Activated naive CD8-positive, alpha-beta T cell treated with anti-CD3 and anti-CD28 coated beads, Interleukin-2, amount 50 U/mL, for 24 hours (primary cell): ENCODE measurements at places on chromosomes 2 and 18.

DNA sequence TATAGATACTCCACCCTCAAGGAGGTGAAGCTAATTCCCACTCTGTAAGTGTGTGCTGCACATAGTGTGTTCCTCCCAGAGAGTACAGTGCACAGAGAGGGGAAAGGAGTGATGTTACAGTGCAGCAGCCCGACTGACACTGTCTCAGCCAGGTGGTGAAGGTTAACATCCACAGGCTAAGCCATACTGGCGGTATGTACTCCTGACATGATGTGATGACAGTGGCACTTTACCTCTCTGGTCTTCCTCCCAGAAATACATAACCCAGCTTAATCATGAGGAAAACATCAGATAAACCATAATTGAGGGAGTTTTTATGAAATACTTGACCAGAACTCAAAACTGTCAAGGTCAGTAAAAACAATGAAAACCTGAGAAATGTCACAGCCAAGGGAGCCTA is 107.1 kb downstream of the RAB3GAP1 start:
- no peaks in the 10 kb centered on the region for H3K27me3 ChIP-seq
- no peak overlapping the region for H3K4me3 ChIP-seq
- no peak for DNase-seq
- peaks cover 17% of the 10 kb centered on the region for H3K4me1 ChIP-seq

DNA sequence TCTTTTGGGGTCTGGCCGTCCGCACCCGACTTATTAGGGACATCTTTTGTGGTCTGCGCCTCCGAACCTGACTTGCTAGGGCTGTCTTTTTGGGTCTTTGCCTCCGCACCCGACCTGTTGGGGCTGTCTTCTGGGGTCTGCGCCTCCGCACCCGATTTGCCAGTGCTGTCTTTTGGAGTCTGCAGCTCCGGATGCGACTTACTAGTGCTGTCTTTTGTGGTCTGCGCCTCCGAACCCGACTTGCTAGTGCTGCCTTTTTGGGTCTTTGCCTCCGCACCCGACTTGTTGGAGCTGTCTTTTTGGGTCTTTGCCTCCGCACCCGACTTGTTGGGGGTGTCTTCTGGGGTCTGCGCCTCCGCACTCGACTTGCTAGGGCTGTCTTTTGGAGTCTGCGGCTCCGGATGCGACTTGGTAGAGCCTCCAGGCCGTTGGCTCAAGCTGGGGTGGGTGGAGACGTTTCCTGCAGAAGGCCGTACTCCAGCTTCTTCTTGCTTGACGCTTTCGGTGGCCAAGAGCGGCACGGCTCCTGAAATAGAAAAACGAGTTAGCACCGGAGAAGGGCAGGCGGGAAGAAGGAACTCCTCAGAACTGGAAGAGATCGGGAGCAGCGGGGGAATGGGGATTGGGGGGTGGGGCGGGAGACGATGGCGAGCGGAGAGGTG is 498 bp downstream of the TGOLN2 start:
- peaks cover 51% of the 10 kb centered on the region for H3K36me3 ChIP-seq
- H3K27me3 ChIP-seq, result no peaks in the 10 kb centered on the region
- H3K27ac ChIP-seq, result peak overlapping the region; percentile 98

GRCh38 chr2:240954436-240955305 is 43.7 kb upstream of the SNED1 start:
- H3K4me3 ChIP-seq, result no peak overlapping the region
- H3K4me1 ChIP-seq, result no peaks in the 10 kb centered on the region
- H3K27ac ChIP-seq, result no peak overlapping the region
- DNase-seq, result no peak

- no peaks in the 10 kb centered on the region for H3K27me3 ChIP-seq
- DNase-seq, result no peak
- H3K36me3 ChIP-seq, result peaks cover 20% of the 10 kb centered on the region
- no peaks in the 10 kb centered on the region for H3K4me1 ChIP-seq
- H3K4me3 ChIP-seq, result no peak overlapping the region
- H3K27ac ChIP-seq, result no peak overlapping the region
Measured at GRCh38 chr2:191410646-191411436, 165.6 kb downstream of the MYO1B start.

DNA sequence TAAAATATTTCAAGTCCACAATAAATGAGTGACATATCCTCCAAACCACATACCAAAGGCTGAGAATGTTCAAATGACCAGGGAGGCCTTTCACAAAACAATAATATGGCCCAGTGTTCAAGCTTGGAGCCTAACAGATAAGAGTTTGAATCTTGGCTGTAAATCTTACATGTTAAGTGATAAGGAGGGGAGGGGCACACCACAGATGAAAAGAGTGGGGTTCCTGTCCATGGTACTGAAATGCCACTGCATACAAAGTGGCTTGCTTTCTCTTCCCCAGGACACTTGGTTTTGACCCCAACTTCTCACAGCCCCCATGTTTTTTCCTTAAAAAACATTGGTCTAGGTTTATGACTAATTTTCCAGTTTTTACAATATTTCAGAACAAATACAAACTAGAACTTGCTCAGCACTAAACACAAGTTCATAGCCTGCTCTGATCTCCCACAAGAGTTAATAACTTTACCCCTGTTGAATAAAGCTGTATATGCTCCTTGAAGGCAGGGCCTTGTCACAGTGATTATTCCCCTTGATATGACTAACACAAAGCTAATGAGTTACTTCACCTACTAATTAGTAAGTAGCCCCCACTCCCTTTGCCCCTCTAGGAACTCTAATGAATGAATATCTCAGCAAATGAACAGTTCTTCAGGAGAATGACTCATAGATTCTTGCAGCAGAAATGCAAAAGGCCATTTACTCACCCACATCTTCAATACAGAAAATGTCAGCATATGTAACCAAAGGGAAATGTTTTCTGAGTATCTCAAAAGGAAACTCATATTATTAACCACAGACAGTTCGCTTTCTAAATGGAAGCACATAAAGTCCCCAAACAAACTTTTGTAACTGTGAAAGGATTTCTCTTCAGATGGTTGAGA is 142.2 kb downstream of the SATB2 start:
- no peaks in the 10 kb centered on the region for H3K4me1 ChIP-seq
- no peaks in the 10 kb centered on the region for H3K36me3 ChIP-seq
- no peak overlapping the region for H3K4me3 ChIP-seq

DNA sequence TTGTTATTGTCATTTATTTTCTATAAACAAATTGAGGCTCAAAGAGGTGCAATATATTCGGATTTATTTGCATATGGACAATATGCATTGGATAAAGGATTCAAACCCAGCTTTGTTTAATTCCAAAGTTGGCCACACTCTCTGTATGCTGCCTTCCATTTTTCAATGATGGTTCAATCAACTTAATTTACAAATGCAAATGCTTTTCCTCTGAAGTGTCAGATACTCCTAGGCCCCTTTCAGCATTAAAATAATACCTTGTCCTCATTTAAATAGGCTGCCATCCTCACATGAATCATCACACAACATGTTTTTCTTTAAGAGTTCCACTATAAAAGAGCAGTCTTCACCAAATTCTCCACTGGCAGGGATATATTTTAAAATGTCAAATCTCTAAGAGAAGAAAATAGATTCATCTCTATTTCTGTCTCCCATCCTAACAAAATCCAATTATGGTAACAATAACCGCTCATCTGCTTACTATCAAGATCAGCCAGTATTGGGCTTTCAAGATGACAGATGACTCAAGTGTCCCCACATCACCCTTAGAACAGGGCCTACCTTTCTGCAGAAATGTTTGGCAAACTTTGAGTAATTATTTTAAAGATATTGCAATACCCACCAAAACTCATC is 114.8 kb downstream of the SCG2 start:
- no peaks in the 10 kb centered on the region for H3K36me3 ChIP-seq
- H3K27me3 ChIP-seq, result no peaks in the 10 kb centered on the region
- H3K4me3 ChIP-seq, result no peak overlapping the region
- H3K4me1 ChIP-seq, result no peaks in the 10 kb centered on the region
- H3K27ac ChIP-seq, result no peak overlapping the region
- no peak for DNase-seq

GRCh38 chr2:238304116-238304515 is 15.7 kb upstream of the PER2 start:
- no peak for DNase-seq
- no peaks in the 10 kb centered on the region for H3K36me3 ChIP-seq
- no peak overlapping the region for H3K27ac ChIP-seq
- no peaks in the 10 kb centered on the region for H3K4me1 ChIP-seq

DNA sequence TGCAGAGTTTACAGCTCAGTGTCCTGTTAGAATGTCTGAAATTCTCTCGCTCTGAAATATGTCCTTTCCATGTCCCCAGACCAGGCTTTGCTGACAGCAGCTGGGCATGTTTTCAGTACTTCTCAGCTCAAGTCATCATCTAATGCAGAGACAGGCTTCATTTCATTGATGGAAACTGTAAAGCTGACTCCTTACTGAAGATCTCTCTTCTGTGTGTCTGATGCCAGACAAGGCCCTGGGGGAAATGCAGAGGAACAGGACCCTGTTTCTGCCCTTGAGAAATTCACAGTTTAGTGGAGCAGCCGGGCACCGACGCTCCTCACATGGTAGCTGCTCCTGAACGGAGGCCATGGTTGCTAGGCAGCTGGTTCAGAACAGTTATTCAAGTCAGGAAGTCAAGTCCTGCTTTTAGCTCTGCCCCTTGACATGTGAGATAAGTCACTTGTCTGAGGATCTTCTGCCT is 24.6 kb upstream of the FZD7 start:
- H3K4me1 ChIP-seq, result peaks cover 10% of the 10 kb centered on the region
- no peak overlapping the region for H3K4me3 ChIP-seq

- no peak overlapping the region for H3K27ac ChIP-seq
- H3K27me3 ChIP-seq, result peaks cover 2% of the 10 kb centered on the region
- DNase-seq, result no peak
- H3K4me3 ChIP-seq, result no peak overlapping the region
- H3K4me1 ChIP-seq, result no peaks in the 10 kb centered on the region
Measured at GRCh38 chr2:188381614-188382013, 89.9 kb downstream of the GULP1 start.

- no peaks in the 10 kb centered on the region for H3K4me1 ChIP-seq
- H3K4me3 ChIP-seq, result no peak overlapping the region
- peaks cover 12% of the 10 kb centered on the region for H3K27me3 ChIP-seq
Measured at GRCh38 chr2:12918138-12918834, 201.6 kb downstream of the TRIB2 start.

- H3K36me3 ChIP-seq, result no peaks in the 10 kb centered on the region
- H3K27ac ChIP-seq, result no peak overlapping the region
- H3K27me3 ChIP-seq, result no peaks in the 10 kb centered on the region
- H3K4me3 ChIP-seq, result no peak overlapping the region
- peaks cover 8% of the 10 kb centered on the region for H3K4me1 ChIP-seq
Measured at GRCh38 chr18:61988100-61988499, 95.3 kb upstream of the RNF152 start.

- H3K4me1 ChIP-seq, result no peaks in the 10 kb centered on the region
- DNase-seq, result no peak
- H3K27me3 ChIP-seq, result no peaks in the 10 kb centered on the region
- H3K36me3 ChIP-seq, result no peaks in the 10 kb centered on the region
- H3K27ac ChIP-seq, result no peak overlapping the region
Measured at GRCh38 chr2:236935631-236936445, 149.9 kb upstream of the COPS8 start.

- no peak for DNase-seq
- H3K36me3 ChIP-seq, result no peaks in the 10 kb centered on the region
- H3K4me3 ChIP-seq, result no peak overlapping the region
- peaks cover 4% of the 10 kb centered on the region for H3K27me3 ChIP-seq
- no peaks in the 10 kb centered on the region for H3K4me1 ChIP-seq
Measured at GRCh38 chr2:36707050-36707449, 10.5 kb downstream of the VIT start.

DNA sequence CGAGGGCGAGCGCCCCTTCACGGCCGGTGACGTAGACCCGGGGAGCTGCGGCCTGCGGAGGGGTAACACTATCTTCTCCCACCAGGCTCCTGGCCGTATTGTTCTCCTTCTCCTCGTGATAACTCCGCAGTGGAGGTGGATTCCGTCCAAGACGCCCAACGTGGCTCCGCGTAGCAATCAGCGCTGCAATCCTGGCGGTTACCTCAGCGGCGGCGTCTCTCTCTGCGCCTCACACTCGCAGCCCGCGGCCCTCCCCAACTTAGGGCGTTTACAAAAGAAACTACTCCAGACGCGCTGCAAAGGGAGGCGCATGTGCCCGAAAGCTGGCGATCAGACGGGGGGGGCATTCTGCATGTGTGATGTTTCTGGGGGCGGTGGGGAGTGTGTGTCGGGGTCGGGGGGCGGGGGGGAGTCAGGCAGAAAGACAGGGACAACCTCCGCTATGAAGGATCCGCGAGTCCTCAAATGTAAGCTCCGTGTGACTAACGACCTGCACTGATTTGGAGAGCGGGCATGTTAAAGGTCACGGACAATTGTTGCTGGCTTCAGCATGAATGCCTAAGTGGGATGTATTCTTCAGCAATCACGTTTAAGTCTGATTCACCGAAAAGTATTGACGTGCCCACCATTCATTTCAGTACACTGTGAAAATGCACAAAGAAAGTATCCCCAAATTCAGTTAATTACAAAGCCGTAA is 1.3 kb upstream of the ZNF516 start:
- DNase-seq, result peak; percentile 47
- peaks cover 3% of the 10 kb centered on the region for H3K36me3 ChIP-seq
- peak overlapping the region; percentile 82 for H3K4me3 ChIP-seq

- DNase-seq, result no peak
- H3K27ac ChIP-seq, result no peak overlapping the region
- H3K4me1 ChIP-seq, result no peaks in the 10 kb centered on the region
- H3K36me3 ChIP-seq, result no peaks in the 10 kb centered on the region
- no peak overlapping the region for H3K4me3 ChIP-seq
Measured at GRCh38 chr2:142502402-142502801, 371.6 kb upstream of the LRP1B start.
